GM03348 (cell line): ENCODE measurements at places on chromosomes 1 and 21.

GRCh38 chr1:82045221-82045620 is 244.5 kb downstream of the ADGRL2 start:
- no peak for DNase-seq

- DNase-seq = no peak
Observed at GRCh38 chr1:20652300-20652699, 8.9 kb downstream of the DDOST start.

- no peak for DNase-seq
Observed at GRCh38 chr1:114740331-114740730, 17.5 kb downstream of the CSDE1 start.

DNA sequence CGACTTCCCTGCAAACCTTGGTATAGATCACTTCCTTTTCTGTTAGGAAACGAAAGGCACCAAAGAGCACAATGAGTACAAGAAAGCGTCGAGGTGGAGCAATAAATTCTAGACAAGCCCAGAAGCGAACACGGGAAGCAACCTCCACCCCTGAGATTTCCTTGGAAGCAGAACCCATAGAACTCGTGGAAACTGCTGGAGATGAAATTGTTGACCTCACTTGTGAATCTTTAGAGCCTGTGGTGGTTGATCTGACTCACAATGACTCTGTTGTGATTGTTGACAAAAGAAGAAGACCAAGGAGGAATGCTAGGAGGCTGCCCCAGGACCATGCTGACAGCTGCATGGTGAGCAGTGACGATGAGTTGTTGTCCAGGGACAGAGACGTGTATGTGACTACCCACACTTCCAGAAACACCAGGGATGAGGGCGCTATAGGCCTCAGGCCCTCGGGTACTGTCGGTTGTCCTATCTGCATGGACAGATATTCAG is 18.5 kb downstream of the FAM89A start:
- no peak for DNase-seq

DNA sequence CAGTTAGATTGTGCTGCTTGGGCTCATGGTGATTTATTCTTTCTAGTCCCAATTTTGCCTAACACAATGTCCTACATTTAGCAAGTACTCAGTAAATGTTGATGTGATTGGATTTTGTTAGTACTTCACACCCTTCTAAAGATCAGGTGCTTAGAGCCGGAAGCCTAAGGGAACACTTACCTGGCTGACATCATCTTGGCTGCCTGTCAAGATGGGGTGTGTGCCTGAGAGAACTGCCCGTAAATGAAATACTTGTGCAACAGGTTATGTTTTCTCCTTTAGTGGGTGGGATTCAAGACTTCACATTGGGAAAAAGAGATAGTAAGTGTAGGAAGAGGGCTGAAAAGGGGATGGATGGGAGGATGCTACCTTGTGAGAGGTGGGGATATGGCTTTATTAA is 75.5 kb upstream of the MACF1 start:
- no peak for DNase-seq

DNA sequence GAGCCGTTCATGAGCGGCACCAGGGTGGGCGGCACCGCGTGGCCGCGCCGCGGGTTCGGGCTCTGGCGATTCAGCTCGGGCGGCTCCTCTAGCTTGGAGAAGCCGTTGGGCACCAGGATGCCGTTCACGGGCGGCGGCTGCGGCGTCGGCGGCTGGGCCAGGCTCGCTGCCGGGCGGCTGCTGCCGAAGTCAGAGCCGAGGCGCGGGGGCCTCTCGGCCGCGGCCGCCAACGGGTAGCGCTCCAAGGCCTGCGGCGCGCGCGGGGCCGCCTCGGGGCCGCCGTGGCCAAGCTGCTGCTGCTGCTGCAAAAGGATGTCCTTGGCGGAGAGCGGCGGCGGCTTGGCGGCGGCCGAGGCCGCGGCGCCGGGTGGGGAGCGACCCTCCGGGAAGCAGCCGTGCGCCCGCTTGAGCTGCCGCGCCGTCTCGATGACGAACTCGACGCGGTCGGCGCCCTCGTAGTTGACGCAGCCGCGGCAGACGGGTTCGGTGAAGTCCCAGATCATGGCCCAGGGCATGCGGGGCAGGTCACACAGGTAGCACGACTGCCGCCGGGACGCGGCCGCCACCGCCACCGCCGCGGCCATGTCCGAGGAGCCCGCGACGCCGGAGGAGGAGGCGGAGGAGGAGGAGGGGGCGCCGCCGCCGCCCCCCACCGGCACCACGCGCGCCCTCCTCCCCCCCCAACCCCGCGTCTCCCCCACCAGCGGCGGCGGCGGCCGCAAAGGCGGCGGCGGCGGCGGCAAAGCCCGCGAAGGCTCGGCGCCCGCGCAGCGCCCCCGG is 877 bp downstream of the IRF2BP2 start:
- DNase-seq = peak; percentile 46

DNA sequence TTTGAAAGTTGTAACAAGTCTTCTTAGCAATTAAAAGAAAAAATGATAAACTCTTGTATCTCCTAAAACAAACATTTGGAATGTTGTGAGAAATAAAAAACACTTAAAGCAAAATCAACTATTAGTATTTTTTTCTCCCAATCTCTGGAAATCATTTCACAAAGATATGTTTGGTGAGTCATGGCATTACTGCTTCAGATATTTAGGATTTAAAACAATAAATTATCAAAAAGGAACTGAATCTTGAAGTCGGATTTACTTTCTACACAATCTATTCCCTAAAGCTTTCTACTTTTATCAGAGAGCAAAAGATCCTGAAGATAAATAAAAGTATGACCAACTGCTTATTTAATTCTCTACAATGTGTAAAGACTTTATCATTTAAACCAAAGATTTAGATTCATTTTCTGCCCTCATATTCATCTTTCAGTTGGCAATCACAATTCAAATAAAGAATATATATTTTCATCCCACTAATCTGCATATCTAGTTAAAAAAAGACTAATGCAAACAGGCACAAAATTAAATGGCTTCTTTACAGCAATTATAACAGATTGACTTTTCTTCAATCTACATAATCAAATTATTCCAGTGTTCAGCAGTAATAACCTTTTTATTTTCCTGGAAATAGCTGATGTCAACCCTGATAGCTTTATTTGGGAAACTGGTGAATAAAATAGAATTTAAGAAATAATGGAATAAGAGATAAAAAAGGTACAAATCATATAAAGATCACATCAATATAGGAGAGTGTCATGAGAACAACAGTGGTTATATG is 230.0 kb downstream of the COP1 start:
- DNase-seq = peak; percentile 25

DNA sequence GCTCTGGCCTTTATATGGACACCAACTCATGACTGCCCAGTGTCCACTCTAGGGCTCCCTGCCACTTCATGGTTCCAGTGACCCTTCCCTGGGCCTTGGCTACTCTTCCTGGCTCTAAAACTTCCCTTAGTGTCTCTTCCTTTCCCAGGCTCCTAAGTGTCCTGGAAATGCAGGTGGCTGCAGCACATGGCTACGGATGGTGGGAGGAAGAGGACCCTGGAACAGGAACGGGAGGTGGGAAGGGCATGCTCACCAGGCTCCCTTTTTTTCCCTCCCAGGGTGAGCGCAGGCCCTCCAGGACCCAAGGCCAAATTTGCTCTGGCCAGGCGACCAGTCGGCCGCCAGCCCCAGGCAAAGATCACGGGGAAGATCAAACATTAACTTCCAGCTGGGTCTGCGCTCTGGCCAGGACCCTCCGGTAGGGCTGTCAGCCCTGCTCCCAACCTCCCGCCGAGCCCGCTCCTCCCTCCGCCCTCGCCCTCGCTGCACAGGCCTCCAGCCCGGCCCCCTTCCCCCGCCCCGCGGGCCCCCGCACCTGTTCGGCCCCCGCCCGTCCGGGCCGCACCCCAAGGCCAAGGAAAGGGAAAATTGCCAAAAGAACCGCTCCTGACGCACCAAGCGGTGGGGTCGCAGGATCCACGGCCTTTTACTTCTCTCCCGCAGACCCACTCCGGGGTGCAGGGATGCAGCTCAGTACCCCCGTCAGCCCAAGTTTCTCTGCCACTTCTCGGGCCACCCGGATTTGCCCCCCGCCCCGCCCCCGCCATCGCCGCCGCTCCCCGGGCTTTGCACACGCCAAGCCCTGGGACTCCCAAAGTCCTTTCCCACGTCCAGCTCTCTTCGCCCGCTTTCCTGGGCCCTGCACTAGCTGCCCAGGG is 894 bp downstream of the TCEA3 start:
- peak; percentile 51 for DNase-seq

DNA sequence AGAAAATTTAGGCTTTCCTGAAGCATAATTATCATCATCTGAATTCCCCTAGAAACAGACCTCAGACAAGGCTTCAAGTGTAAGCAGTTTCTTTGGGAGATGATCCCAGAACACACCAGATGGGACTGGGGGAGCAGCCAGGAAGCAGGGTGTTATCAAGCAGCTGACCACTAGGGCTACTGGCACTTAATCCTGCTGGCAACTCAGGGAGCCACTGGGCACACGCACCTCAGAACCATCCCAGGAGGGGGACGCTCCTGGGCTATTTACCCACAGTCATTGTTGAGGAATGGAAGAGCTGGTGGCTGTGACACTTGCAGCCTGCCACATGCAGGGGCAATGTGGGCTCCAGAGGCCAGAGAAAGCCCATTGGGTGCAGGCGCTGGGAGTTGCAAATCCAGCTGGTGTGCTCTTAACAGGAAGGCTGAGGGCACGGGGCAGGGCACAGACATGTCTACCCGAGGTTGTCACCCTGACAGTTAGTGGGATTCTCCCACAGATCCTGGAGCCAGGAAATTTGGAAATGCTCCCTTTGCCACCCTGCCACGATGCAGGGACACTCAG is 15.1 kb upstream of the IL22RA1 start:
- DNase-seq = peak; percentile 55
